Dermis microvascular lymphatic vessel endothelial cell (primary cell): ENCODE measurements at places on chromosomes 7 and 10. TPM values are rescaled to one million over a fixed set of nuclear protein-coding genes. Genes with fewer than 3 reads are reported as not detected.

Gene ATP6V0A4
- total RNA-seq: under 0.01 and 0.25 TPM in 2 replicates

Gene FFAR4
- not detected in 2 replicates for total RNA-seq

Gene NPFFR1
- not detected in 2 replicates for total RNA-seq

Gene HTRA1
- total RNA-seq: 60.7 and 80.4 TPM in 2 replicates

Gene TRAPPC14
- total RNA-seq: 4.4 and 5.8 TPM in 2 replicates

Gene KNDC1
- under 0.01 TPM in 1 of 2 replicates, not detected in the other for total RNA-seq

Gene HMX2
- total RNA-seq: not detected in 2 replicates

Gene RAPGEF5
- 138 and 171 TPM in 2 replicates for total RNA-seq

Gene JCAD
- 50.6 and 69.3 TPM in 2 replicates for total RNA-seq

Gene ARMC10
- total RNA-seq: 30.6 TPM in 2 replicates

Gene BCL7B
- total RNA-seq: 21.3 and 24.9 TPM in 2 replicates

Gene SPDYE8
- not detected in 2 replicates for total RNA-seq
